Temporal lobe (tissue), 4 donors: ENCODE measurements at places on chromosomes 1 and 21. TPM values are rescaled to one million over a fixed set of nuclear protein-coding genes. Genes with fewer than 3 reads are reported as not detected.

The DDR2 gene
- total RNA-seq = 5.2 TPM

The CORT gene
- total RNA-seq = 1.2 TPM

The POLR3GL gene
- total RNA-seq = 10.6 TPM

The EPHA10 gene
- total RNA-seq = 8.9 TPM

The NFASC gene
- total RNA-seq = 35.2 TPM

The GNPAT gene
- total RNA-seq = 41.3 TPM

The C1orf56 gene
- 3.0 TPM for total RNA-seq

The AADACL3 gene
- total RNA-seq = not detected

The USP24 gene
- total RNA-seq = 75.7 TPM

The TNFAIP8L2 gene
- 0.98 TPM for total RNA-seq

The SIM2 gene
- not detected for total RNA-seq

The SYT11 gene
- total RNA-seq = 199 TPM

The ARID4B gene
- total RNA-seq = 55.6 TPM

The CGN gene
- total RNA-seq = 1.7 TPM
